ENCODE measurements at places on chromosomes 4 and X.

- no peak for DNase-seq
These were observed 64.6 kb downstream of the FHIP1A start for GRCh38 chr4:151473521-151474097.

- DNase-seq: no peak
These were observed 213.6 kb upstream of the GALNTL6 start for GRCh38 chr4:171599628-171600027.

DNA sequence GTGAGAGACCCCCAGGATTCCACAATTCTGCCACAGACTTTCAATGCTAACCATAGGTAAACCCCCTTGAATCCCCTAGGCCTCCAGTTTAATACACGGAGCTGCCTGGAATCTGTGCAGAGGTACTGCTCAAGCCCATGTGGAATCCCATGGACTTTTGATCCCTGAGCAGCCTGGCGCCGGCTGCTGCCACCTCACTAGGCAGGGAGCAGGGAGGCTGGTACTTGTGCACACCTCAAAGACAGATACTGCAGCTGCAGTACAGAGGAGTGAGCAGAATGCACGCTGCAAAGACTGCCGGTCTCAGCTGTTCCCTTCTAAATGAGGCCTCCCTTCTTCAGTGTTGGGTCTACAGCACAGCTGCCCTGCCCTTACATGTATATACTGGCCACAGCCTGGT lies 79.4 kb downstream of the RPS6KA6 start:
- DNase-seq: no peak

DNA sequence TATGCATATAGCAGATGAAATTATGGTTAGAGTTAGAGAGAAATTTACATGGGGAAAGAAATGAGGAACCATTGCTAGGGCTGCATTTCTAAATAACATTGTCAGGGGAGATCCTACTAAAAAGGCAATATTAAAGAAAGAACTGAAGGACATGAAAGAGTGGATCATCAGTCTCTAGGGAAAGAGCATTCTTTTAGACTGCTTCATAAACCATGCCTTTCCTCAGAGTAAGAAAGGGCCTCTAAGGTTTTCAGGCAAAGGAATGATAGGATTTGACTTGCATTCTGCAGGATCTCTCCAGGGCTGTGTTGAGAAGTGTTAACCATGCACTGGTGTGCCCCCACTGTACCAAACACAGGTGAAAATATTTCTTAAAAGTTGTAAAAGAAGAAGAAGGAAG lies 385.4 kb upstream of the MAD2L1 start:
- DNase-seq: no peak

- DNase-seq: no peak
These were observed 147.0 kb downstream of the PDLIM5 start for GRCh38 chr4:94598758-94599157.

DNA sequence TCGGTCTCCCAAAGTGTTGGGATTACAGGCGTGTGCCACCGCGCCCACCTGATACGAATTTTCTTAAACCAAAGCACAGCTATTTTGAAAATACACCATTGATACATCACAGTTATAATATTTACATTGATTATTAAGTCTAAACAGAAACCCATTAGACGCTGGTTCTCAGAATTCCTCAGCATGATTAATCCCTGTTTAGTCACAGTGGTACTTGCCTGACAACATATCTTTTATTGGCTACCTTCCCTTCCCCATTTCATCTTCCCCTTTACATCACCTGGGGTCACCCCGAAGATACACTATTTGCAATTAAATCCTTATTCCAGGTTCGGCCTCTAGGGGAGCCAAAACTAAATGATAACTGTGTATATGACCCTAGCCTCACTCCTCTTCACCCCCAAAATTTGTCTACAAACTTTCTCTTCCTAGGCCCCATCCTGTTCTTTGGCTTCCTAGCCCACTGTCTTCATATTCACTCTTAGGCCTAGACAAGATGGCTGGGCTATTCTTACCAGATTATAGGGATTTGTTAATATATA lies 36.8 kb upstream of the IL1RAPL1 start:
- no peak for DNase-seq

- peak; percentile 62 for DNase-seq
These were observed 1.8 kb downstream of the TBC1D1 start for GRCh38 chr4:37892641-37893040.

GRCh38 chr4:9924750-9925149 lies 96.5 kb downstream of the SLC2A9 start:
- no peak for DNase-seq

- DNase-seq: no peak
These were observed 15.7 kb downstream of the FAM184B start for GRCh38 chr4:17765514-17766286.

GRCh38 chr4:3829956-3830773 lies 64.0 kb downstream of the ADRA2C start:
- no peak for DNase-seq

GRCh38 chr4:33996075-33996718 lies 2248.1 kb downstream of the ARAP2 start:
- no peak for DNase-seq

DNA sequence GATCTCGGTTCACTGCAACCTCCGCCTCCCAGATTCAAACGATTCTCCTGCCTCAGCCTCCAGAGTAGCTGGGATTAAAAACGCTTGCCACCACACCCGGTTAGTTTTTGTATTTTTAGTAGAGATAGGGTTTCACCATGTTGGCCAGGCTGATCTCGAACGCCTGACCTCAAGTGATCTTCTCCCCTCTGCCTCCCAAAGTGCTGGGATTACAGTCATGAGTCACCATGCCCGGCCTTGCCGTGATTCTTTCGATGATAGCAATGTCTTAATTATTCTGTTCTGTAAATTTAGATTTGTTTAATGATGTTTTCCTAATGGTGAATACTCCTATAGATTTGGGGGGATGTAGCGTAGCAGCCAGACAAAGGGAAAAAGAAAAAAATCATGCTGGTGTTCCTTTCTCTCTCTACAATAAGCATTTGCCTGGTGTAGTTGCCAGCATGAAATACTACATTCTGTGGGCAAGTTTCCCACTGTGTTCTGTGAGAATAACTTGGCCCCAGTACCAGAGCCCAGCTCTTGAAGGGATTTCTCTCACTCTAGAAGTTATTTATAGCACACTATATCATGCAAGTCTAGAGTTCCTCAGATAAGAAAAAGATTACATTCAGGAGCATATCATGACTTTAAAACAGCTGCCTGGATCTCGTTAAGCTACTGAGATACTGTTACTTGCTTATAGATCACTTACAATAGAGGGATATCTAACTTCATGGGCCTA lies 15.4 kb downstream of the NIPAL1 start:
- no peak for DNase-seq

GRCh38 chr4:98653890-98654867 lies 4.2 kb downstream of the TSPAN5 start:
- no peak for DNase-seq

DNA sequence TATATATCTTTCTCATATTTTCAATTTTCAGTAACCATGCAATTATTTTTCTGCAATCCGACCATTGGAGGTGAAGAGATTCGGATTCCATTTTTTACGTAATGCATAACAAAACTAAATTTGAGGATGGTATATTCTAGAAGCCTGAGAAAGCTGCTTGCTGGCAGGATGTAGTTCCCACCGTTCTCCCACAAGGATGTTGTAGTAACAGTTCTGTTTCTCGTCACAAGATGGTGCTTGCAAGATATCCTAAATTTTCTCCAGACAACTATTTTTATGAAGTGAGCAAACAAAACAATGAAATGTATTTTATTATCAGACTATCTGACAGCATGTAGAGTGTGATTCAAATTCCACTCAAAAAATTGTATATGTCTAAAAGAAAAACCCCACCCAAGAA lies 10.7 kb downstream of the PWWP3B start:
- DNase-seq: no peak

GRCh38 chr4:95478679-95479078 lies 70.1 kb downstream of the UNC5C start:
- DNase-seq: no peak

GRCh38 chrX:46117234-46117633 lies 428.0 kb downstream of the ZNF674 start:
- DNase-seq: no peak

GRCh38 chrX:101287402-101287801 lies 3.7 kb downstream of the TAF7L start:
- DNase-seq: no peak

DNA sequence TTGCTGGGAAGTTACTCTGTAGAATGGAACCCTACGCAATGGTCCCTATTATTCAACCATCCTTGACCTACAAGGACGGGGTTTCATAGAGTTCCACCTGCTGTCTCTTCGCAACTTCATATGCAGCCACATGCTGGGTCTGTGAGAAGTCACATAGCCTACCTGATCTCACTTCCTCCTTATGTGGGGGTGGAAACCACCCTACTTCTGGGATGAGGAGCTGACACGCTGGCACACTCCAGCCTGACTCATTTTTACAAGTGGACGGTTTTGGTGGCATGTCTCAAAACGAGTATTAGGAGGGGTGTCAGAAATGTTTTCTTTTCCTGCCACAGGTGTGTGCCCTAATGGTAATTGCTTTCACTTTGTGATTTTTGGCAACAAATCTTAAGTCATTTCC lies 36.8 kb upstream of the ARSD start:
- DNase-seq: no peak

DNA sequence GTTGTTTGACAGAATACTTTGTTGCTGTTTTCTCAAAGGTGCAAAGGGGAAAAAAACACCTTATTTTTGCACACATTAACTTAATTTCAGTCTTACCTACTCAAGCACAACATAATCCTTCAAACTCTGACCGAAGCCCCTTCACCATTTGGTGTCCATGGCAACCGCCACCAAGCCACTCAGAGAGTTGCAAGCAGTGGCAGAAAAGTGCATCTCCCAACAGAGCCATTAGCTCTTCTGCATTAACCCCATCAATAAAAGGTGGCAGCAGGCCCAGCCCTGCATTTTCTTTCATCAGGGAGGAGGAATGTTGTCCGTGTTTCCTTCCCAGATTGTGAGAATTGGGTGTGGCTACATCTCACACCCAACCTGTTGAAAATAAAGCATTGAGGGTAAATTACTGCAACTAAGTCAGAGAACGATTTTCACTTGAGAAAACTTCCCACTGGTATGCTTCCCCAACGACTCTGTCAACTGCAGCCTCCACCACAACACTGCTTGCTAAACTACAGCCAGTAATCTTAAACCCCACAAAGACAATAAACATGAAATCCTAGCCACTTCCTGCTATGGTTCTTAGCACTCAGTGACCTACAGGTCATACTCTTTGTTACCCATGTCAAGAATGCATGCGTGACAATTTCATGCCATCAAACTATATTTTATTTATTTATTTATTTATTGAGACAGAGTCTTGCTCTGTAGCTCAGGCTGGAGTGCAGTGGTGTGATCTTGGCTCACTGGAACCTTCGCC lies 154.0 kb downstream of the GRIA3 start:
- DNase-seq: no peak

DNA sequence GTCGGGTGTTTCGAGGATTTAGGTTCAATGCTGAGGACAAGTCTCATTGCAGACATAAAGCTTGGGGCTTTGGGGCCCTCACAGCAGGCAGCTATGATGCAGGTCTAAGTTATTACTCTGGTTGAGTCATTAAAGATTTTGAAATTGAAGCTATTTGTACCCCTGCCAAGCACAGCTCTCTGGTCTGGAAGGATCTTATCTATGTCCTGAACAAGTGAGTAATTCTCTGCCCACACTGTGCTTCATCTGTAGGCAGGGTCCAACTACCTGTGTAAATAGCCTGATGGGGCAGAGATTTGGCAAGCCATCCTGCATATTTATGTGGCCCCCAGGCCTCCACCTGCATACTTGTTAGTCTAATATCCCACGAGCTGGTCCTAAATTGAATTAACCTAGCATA lies 41.4 kb upstream of the MAGEA4 start:
- no peak for DNase-seq

DNA sequence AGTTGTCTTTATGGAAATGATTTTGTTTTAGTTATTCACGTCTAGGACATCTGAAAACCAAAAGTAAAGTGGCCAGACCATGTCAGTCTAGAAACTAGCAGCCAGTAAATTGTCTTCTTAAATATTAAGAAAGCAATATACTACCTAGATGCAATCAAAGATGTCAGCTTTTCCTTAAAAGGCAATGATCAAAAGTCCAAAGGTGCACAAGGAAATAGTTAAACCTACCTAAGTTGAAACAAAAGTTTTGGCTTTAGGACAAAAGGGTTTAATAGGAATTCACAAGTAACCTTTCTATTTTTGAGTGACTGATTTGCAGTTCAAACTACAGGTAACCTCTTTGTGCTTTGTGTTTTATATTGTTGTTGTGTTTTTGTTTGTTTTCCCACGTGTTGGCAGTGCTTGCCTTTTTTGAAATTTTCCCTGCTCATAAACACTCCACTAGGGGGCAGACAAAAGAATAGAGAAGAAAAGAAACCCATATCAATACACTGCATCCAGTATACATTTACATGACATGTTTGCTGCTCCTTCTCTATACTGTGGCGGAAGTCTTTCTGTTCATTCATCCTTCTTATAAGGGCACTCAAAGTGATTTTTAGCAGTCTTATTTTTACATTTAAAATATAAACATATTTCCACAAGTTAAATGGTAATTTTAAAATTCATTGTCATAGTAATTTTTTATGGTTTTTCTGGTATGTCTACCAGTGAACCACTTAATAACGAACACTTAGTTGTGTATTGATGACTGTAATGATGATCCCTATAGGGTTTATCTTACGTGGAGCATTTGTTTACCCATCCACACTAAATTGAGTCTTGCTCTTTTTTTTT lies 62.7 kb downstream of the GAB1 start:
- no peak for DNase-seq
